ENCODE measurements at places on chromosomes 2 and 18.
A peak's percentile ranks its signal among the peaks of the same experiment; 100 is the strongest.

DNA sequence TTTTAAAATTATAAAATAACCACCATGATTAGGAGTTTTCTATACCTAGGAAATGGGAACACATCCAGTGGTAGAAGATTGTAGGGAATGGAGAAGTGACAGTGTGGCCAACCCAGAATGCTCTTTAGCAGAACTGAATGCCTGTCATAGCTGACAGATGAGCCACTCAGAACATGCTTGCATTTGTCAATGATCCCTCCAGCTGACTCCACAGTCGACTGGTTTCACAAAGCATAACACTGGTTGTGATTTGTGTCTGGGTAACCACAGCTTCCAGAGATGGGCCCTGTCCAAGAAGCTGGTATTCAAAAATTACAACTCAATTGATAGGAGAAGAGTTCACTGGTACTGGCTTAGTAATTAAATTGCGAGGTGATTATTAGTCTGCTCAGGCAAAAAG is 9.0 kb upstream of the CTIF start:
- DNase-seq, result no peak

DNA sequence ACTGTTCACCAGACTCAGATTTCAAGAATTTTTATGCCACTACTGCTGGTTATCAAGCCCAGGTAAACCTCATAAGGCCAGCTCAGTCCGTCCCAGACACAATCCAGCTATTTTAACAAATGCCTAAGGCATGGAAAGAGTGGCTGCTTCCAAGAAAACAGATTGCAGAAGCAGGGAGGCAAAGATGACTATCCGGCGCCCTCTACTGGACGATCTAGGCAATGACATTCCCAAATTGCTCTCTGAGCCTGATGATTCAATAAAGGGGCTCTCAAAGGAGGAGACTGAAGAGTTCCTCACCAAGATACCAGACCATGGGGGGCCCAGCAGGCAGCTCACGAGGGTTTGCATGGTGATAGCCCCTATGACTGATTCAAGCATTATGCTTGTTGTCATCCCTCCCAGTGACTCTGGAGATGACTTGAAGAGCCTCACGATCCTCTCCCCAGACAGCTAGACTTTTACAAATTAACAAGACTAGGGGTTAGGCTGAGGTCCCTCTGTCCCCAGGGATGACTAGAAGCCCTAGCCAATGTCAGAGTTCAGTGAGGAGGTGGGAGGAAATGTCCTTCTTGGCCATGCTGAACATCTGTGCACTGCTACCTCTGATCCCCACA is 25.0 kb downstream of the SERPINB8 start:
- peak; percentile 48 for DNase-seq

DNA sequence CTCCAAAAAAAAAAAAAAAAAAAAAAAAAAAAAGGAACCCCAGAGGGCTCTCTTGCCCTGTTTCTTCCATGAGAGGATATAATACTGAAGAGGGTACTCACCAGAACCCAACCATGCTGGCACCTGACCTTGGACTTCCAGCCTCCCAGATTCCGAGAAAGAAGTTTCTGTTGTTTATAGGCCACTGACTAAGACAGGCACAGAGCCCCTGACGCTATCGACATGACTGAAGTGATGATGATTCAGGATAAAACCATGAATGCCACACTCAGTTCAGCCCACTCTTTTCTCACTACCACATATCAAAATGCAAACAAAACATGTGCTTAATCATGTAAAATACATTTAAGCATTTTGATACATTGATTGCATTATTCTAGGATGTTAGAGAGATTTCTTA is 66.1 kb upstream of the CDCA7 start:
- no peak for DNase-seq

DNA sequence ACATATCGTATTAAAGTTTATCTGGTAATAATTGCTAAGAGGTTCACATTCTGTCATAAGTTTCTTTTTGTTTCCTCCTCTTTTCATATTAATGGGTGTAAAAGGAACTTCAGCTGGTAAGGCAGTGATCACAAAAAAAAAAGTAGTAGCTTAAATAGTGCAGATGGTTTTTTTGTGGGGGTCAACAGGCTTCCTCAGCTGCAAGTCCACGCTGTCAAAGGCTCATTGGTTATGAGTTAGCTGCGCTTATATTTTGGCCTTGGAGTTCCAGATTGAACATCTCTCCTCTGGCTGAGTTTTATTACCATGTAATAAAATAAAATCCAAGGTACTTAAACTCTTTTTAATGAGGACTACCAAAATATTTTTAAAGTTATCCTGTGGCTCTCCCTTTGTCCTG is 277.0 kb upstream of the ZEB2 start:
- DNase-seq, result peak; percentile 7

- DNase-seq, result no peak
Measured at GRCh38 chr2:180656455-180656847, 324.0 kb upstream of the UBE2E3 start.

GRCh38 chr2:237222178-237222577 is 136.5 kb downstream of the COPS8 start:
- DNase-seq, result no peak

GRCh38 chr2:7824211-7824610 is 857.6 kb upstream of the ID2 start:
- no peak for DNase-seq

- DNase-seq, result no peak
Measured at GRCh38 chr2:27854229-27854862, 35.8 kb downstream of the RBKS start.

DNA sequence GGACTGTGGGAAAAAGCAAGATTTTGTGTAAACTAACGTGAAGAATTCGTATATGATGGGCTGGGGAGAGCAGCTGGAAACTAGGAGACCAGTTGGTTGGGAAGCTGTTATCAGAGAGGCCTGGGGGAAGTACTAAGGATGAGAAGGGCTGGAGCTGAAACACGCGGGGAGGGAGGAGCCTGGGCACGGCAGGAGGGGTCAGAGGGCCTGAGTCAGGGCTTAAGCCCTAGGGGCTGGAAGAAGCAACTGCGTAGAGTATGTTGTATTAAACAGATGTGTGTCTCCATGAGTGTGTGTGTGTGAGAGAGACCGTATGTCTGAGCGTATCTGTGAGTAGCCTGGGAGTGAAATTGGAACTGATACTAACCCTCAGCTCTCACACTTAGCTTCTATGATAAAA is 8.4 kb downstream of the POMC start:
- DNase-seq, result peak; percentile 50

- DNase-seq, result no peak
Measured at GRCh38 chr2:198488964-198489363, 684.6 kb downstream of the PLCL1 start.

GRCh38 chr2:99880148-99880963 is 262.0 kb downstream of the AFF3 start:
- DNase-seq, result no peak

DNA sequence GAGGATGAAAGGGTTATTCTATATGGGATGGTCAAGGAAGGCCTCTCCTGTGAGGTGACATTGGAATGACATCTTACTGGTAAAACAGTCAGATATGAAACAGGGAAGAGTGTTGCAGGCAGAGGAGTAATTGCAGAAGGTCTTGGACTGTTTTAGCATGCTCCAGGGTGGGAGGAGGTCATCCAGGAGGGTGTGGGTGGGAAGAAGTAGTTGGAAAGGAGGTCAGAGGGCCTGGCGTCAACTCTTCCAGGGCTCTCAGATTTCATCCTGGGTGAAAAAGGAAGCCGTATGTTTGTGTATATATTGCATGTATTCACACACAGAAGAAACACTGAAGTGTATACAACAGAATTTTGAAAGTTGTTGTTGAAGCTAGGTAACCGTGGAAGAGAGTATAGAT is 48.2 kb downstream of the ATP9B start:
- DNase-seq, result peak; percentile 6

DNA sequence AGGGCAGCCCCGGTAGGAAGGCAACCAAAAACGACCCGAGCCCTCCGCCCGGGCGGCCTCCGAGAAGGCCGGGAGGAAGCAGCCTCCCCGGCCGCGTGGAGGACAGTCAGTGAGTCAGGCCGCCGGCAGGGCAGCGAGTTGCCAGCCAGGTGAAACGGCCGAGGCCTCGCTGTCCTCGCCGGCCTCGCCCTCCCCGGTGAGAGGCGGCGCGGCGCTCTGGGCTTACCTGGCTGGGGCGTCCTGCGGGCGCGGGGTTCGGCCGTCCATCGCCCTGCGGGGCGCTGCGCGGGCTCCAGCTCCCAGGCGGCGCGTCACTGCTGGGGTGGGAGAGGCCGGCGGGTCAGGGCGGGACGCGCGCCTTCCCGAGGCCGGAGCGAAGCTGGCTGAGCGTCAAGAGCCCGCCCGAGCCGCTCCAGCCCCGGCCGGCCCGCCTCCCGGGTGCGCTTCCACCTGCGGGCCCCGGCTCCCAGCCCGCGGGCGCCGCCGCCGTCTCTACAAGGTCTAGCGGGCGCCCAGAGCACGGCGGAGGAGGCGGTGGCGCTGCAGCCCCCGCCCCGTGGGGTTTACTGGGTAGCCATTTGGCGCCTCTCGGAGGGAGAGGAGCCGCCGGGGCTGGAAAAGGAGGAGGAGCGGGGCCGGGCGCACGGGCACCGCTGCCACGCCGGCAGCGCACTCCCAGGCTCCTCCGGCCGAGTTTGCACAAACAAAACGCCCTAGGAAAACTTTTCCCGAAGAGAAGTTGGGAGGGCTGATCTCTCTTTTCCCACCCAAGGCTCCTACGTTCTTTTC is 499 bp downstream of the COBLL1 start:
- DNase-seq, result peak; percentile 71

DNA sequence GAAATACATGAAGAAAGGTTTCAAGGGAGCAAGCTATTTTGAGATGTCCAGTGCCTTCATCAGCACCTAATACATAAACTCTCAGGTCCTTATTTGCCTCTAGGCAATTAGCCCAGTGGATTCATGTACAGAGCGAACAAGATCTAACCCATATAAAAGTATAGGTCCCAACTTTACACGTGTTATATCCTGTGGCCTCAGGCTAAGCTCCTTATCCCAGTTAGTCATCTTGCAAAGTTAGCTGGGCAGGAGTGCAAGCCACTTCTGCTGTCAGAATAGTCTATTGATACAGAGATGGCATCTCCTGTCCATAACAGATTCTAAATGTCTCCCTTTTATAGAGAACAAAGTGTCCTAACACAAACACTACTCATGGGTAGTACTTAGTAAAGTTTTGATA is 203.9 kb upstream of the PIK3C3 start:
- no peak for DNase-seq

DNA sequence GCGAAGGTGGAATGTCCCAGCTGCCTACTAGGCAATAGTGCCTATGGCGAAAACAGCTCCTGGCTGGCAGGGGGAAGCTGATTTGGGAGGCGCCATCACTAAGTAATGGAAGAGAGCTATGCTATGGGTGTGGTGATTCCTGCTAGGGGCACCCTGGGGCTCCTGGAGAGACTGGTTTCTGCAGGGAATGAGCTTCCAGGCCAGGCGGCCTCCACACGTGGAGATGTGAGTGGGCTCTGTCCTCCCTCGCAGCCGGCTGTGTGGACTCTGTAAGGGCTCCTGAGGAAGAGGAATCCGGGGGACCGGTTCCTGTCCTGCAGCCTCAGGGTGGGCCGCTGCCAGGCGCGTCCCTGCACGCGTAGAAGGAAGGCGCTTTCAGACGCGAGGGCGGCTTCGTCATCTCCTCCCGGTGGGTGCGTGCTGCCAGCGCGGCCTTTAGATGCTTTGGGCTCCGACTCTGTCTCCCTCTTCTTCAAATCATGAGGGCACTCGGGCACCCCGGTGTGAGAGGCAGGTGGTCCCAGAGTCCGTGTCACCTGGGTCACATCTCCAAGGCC is 55.5 kb upstream of the ANKRD62 start:
- DNase-seq, result no peak

GRCh38 chr2:73856214-73856613 is 27.5 kb downstream of the STAMBP start:
- no peak for DNase-seq

GRCh38 chr2:181846399-181847197 is 44.9 kb upstream of the ITPRID2 start:
- no peak for DNase-seq

DNA sequence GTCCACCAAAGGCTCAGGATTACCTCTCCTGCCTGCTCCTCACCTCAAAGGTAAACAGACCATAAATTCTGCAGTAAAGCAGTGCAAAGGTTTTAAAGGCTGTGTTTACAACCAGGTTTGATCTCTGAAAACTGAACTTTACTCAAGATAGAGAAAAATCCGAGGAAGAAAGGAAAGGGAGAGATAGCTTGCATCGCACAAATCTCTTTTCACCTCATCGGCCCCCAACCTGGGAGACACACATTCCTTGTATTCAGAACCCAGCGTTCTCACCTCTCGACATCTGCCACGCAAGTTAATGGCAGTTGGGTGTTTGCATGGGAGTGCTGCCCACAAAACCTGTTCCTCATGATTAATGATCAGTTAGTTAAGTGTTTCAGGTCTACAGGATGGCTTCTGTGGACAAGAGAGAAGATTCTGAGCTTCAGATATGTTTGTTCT is 72.6 kb downstream of the GATA6 start:
- DNase-seq, result no peak

DNA sequence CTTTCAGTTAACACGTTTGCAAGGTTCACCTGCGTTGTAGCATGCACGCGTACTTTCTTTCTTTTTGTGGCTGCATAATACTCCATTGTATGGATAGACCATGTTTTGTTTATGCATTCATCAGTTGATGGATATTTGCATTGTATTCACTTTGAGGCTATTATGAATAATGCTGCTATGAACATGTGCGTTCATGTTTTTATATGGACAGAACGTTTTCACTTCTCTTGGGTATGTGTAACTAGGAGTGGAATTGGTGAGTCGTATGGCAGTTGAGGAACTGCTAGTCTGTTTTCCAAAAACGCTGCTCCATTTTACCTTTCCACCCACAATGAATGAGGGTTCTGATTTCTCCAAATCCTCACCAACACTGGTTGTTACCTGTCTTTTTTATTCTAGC is 244.3 kb downstream of the GLI2 start:
- no peak for DNase-seq

GRCh38 chr2:64493788-64494187 is 30.3 kb upstream of the AFTPH start:
- no peak for DNase-seq

DNA sequence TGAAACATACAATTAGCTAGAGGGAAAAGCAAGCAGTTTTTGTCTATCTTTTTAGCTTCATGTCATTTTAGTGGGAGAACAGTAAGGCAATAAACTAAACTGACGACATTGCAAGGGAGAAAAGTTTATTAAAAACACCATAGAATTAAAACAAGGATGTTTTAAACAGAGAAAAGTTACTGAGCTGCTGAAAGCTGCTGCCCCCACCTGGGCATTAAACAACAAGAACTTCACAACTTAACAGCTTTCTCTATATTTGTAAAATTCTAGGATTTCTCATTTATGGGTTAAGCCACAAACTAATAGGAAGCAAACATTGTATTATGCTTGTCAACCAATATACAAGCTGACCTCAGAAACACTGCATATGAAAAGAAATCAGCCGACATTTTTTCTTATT is 289.2 kb downstream of the ERBB4 start:
- DNase-seq, result no peak

GRCh38 chr2:159228081-159228581 is 58.4 kb downstream of the WDSUB1 start:
- DNase-seq, result no peak

DNA sequence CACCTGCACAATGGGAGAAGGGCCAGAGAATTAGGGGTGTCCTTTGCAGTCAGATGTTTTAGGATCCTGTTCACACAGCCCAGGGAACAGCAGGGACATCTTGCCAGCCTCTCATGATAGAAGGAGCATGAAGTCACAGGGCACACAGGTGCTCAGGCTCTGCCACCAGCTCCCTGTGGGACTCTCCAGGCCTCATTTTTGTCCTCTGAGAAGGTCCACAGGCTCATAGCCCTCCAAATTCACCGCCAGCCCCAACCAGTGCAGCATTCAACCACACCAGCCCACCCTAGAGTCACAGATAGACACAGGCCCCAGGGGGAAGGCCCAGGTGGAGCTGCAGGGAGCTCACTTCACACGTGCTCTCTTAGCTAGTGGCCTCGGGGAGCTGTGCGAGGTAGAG is 391.7 kb downstream of the TNS1 start:
- DNase-seq, result no peak

Measured in HEK293T (cell line).